Pons (tissue), 1 donor: ENCODE measurements at places on chromosomes 11 and 22.

- DNase-seq = no peak
These were observed 81.0 kb downstream of the IGLL1 start for GRCh38 chr22:23498811-23499798.

DNA sequence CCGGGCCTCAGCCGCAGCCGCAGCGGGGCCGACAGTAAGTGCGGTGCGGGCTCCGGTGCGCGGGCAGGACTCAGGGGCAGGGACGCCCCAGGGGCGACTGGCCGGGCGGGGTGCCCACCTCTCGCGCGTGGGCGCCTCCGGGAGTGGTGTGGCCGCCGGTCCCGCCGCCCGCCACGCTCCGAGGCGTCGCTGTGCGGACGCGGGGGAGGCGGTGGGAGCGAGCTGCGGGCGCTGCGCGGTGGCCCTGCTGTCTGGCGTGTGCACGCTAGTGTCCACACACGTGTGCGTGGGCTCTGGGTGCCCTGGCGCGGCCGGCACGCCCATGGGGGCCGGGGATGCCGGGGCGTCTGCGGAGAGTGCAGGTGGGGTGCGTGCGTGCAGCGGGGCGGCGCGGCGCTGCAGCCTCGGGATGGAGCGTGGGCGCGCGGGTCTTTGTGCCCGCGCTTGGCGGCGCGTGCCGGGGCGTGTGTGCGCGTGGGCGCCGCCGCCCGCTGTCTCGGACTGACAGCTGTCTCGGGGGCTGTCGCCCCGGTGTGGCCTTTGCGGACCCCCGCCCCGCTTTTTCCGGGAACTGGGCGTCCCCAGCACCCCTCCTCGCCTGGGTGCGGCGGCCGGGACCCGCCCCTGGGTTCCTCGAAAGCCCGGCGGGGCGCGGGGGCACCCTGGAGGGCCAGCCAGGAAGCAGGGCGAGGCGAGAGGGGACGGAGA lies 804 bp downstream of the KCNK4 start:
- DNase-seq = no peak

- no peak for DNase-seq
These were observed 395.7 kb downstream of the AASDHPPT start for GRCh38 chr11:106473089-106473722.

GRCh38 chr11:46461461-46461927 lies 69.9 kb upstream of the CHRM4 start:
- DNase-seq = no peak

- no peak for DNase-seq
These were observed 30.7 kb downstream of the EHF start for GRCh38 chr11:34651551-34651950.

DNA sequence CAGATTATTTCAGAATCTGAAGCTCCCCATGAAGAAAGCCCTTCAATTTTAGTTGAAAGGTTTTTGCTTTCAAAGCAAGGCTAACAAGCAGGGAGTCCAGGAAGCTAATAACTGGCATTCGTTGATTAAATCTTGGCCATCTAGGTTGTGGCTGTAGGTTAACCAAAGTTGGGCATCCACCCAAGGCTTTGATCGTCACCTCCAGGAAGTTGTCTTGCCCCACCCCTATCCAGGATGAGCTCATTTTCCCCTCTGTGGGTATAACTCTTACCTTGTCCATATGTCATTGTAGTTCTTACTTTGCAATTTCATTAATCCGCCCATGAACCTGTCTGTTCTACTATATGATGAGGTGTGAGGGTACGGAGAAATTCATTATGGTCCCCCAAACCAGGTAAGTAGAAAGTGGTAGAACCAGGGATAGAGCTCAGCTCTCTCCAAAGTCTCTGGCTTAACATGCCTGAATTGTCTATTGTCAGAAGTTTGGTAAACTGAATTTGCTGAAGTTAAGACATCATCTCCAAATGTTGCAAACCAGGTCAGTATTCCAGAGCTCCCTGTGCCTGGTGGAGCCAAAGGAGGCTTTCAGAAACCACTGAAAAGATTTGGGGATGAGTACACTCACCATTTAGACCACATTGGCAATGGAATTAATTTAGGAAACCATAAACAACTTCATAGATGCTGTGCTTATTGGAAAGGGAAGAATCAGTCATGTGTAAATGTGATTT lies 97.1 kb downstream of the CD44 start:
- DNase-seq = no peak

GRCh38 chr11:29507376-29507775 lies 509.5 kb downstream of the KCNA4 start:
- DNase-seq = peak; percentile 78

DNA sequence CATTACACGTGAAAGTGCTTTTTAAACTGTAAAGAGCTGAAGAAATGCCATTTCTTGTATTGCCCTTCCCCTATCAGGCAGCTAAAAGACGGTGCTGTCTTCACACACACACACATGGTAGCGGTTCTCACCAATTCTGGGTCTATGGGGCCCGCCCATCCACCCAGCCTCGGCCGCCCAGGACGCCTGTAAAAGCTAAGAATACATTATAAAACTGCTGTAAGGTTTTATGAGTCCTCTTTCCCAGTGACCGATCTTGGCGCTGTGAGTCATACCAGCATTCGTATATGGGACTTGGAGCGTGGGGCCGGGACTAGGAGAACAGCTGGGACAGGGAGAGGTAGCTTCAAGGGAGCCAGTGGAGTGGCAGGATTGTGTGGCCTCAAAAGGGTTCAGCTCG lies 149.7 kb upstream of the CADM1 start:
- DNase-seq = no peak
